Calu3 (cell line): ENCODE measurements at places on chromosomes 11 and 22. TPM values are rescaled to one million over a fixed set of nuclear protein-coding genes. Genes with fewer than 3 reads are reported as not detected.

PDGFD gene
- 5.1 and 7.2 TPM in 2 replicates for total RNA-seq

DNA sequence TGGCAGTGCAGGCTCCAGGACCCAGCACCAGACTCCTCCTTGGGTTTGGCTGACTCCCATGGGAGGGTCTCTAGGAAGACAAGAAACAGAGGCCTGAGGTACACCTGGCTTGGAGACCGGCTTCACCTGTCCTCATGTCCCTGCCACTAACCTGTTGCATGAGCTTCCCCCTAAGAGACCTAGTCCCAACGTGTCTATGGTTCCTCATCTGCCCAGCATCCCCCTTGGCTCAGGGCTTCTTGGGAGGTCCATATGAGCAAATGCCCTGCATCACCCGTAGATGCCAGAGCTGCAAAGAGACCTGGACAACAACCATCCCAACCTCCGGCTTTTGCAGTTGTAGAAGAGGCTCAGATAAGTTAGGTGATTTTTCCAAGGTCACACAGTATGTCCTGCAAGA lies 123.5 kb downstream of the BUD13 start:
- DNase-seq: no peak

DNA sequence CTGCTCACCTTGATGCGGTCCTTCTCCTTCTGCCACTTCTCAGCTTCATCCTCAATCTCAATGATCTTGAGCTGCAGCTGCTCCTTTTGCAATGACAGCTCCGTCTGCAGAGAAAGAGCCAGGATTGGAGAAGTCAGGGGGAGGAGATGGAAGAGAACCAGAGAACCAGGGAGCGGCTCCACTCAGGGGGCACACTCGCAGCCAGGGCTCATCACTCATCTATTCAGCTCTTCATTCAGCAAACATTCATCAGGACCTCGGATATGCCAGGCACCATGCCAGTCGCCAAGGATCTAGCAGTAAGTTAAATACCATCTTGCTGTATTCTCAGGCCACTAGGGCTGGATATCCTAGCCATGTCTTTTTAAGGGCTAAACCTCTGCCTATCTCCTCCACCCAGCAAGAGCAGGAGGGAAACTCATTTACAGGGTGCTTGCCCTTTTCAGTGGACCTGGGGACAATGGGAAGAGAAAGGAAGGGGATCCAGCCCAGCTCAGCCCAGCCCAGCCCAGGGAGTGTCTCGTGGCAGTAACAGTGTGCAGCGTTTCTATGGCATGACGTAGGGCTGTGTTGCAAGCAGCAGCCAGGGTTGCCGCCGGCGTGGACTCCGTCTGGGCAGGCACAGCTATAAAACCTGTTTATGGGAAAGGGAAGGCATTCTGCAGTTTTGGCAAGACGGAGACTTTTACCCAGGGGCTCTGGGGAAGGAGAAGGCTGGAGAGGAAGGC lies 9.4 kb downstream of the TRIM29 start:
- peak; percentile 66 for DNase-seq

- DNase-seq: no peak
Measured at GRCh38 chr11:78605296-78605695, 30.6 kb upstream of the NARS2 start.

CTTN gene
- 448 and 498 TPM in 2 replicates for total RNA-seq

- no peak for DNase-seq
Measured at GRCh38 chr11:125935056-125935455, 10.8 kb upstream of the VSIG10L2 start.

DNA sequence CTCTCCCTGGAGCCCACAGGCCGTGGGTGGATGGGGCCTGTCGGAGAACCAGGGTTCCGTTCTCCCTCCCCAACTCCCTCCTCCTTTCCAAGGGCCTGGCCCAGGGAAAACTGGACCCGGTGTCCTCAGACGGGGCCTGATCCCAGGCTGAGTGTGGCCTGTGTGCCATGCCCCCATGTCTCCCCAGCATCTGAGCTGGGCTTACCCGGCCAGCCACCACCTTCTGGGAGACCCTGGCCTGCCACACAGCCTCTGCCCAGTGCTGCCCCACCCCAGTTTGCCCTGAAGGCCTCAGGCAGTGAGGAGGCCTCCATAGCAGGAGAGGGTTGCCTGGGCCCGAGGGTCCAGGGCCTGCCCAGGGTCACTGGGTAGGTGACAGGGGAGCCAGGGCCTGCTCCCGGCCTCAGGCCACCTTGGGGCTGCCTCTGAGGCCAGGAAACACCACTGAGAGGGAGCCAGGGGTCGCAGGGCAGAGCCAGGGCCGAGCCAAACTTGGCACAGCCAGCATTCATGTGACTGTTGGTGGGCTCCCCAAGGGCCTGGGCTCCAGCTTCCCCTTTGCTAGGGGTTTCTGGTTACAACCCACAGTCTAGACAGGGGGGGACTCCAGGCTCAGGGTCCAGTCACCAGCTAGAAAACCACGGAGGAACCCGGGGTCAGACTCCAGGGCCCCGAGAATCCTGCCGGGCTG lies 590 bp upstream of the IFITM10 start:
- DNase-seq: no peak

GRCh38 chr11:13908535-13908934 lies 54.0 kb upstream of the SPON1 start:
- no peak for DNase-seq

GRCh38 chr22:42622061-42622710 lies 7.5 kb upstream of the POLDIP3 start:
- no peak for DNase-seq

GRCh38 chr11:10381736-10382135 lies 73.3 kb upstream of the AMPD3 start:
- no peak for DNase-seq

- DNase-seq: no peak
Measured at GRCh38 chr11:61267437-61267841, 26.5 kb downstream of the PGA5 start.

CALCA gene
- total RNA-seq: 1.2 TPM in 1 of 2 replicates, not detected in the other

DNA sequence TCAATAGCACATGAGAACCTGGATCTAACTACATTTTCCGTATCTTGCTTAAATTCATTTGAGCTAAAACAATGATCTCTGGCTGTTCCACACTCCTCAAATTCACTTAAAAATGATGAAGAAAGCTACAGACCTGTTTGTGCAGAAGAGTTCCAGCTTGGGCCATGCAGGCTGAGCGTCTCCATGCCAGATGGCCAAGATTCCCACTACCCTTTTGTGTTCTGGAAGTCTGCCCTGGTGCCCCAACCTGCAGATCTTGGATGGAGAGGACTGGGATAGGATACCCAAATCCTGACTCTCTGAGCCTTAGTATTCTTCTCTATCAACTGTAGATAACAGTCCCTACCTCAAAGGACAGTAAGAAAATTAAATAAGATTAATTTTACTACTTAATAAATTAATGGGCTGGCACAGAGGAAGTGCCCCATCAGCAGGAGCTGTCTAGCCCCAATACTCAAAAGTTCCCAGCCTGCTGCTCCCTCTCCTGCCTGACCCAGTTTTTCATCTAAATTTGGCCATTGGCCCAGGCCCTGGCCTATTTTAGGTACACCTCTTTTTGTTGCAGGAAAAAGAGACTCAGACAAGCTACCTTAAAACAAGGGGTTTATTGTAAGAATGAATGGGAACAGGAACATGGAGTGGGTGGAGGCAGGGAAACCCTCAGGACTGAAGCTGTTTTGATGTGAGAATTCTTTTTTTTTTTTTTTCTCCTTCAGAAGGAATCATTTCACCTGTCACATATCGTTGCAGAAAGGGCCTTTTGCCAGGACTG lies 81.4 kb upstream of the GRK3 start:
- no peak for DNase-seq

- DNase-seq: no peak
Measured at GRCh38 chr11:78612721-78613377, 38.2 kb upstream of the NARS2 start.

CABP4 gene
- total RNA-seq: 24.8 and 25.4 TPM in 2 replicates

MS4A3 gene
- total RNA-seq: not detected in 2 replicates

GRCh38 chr11:70155386-70155785 lies 47.7 kb upstream of the FADD start:
- DNase-seq: no peak

GRCh38 chr11:82929121-82929520 lies 27.6 kb downstream of the DDIAS start:
- DNase-seq: no peak

GRCh38 chr11:40162901-40163883 lies 1296.3 kb downstream of the LRRC4C start:
- no peak for DNase-seq

- no peak for DNase-seq
Measured at GRCh38 chr11:65653229-65654225, 9.2 kb downstream of the RELA start.

KIF18A gene
- 29.9 and 31.5 TPM in 2 replicates for total RNA-seq

GRCh38 chr11:17145972-17146371 lies 61.8 kb downstream of the PIK3C2A start:
- no peak for DNase-seq

- DNase-seq: no peak
Measured at GRCh38 chr22:35380013-35380412, 883 bp upstream of the HMOX1 start.

DNA sequence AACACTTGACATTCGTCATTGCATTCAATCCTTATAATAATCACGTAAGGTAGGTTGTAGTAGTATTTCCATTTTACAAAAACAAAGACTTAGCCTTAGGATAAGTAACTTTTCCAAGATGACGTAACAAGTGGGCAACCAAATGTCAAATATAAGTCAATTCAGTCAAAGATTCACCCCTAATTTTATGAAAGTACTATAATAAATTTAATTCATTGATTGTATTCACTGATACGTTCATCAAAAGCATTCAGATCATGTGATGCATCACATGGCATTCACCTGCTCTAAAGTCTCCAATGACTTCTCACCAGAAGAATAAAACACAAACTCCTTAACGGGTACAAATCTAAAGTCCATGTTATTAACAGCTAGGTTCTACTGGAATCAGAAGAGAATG lies 2.1 kb downstream of the KIF18A start:
- no peak for DNase-seq

POTEH gene
- total RNA-seq: not detected in 2 replicates

DNA sequence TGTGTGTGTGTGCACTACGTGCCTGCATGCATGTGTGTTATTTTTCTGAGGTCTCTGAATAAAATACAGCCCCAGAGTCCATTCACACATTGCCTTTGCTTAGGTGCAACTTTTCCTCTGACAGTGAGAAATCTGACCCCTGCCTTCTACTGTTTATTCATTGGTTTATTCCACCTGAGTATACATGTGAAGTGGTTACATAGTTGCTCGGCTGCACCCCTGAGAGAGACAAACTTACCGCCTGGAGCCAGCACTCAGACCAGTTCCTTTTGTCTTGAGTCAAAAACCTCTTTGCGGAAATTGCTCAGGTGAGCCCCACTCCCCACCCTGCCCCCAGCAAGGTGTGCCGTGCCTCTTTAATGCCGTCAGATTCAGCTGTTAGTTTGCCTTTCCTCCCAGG lies 363.6 kb downstream of the BRD1 start:
- no peak for DNase-seq

GRCh38 chr11:3197878-3198528 lies 20.6 kb downstream of the MRGPRG start:
- no peak for DNase-seq

DNA sequence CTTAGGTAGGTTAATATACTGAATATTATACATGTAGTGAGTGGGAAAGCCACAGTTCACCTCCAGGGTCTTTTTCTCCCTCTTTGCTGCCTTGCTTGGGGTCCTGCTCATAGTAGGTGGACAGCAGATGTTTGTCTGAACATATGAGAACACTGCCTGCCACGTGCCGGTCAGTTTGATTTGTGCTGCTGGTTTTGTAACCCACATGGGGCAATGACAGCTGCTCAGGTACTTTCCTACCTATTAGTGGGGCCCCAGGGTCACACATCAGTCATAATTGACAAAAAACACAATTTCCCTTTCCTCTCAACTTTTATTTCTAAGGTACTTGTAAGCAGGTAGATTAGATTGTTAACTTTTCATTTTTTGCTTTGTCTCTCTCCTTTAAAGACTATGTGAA lies 43.8 kb downstream of the BMAL1 start:
- DNase-seq: no peak

YPEL1 gene
- 1.7 and 3.3 TPM in 2 replicates for total RNA-seq

GRCh38 chr11:46006418-46007070 lies 84.1 kb downstream of the LARGE2 start:
- DNase-seq: peak; percentile 37

GRCh38 chr22:46793497-46793896 lies 31.0 kb downstream of the TBC1D22A start:
- DNase-seq: no peak

MUC2 gene
- 0.05 TPM in 1 of 2 replicates, not detected in the other for total RNA-seq

DNA sequence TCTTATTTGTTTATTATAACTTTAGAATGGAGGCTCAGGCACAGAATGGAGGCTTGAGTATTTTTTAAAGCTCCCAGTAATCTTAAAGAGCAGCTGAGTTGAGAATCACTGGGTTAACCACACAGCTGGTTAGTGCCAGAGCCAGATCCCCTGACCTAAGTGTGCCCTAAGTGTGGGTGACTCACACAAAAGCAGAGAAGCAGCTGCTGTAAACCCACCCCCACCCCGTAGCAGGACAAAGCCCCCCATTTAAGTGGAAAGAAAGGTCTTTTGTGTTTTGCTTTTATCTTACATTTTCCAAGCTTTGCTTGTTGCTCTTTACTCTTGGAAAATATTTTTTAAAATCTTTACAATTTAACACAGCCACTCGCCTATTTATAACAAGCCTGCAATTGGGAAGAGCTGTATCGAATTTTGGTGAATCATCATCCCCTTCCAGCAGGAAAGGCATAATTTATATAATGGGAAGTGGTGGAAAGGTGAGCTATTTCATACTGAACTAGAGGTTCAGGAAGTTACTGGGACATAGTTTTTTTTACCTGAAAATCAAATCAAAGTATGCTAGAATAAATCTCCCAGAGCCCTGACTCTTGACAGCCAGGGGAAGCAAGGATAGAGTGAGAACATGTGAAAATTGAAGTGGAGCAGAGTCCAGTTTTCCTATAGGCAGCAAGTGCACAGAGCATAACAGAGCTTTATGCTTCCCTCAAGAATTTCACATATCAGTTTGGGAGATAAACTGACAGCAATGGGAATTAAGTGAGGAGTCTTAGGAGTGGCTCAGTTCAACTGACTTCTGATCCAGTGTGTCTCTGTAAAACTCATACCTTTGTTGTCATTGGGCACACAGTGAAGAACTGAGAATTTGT lies 405.7 kb downstream of the AASDHPPT start:
- DNase-seq: no peak

- DNase-seq: no peak
Measured at GRCh38 chr11:47241841-47242301, 6.7 kb downstream of the ACP2 start.

PHLDA2 gene
- 111 and 142 TPM in 2 replicates for total RNA-seq

- DNase-seq: no peak
Measured at GRCh38 chr22:30992565-30992964, 23.5 kb downstream of the TUG1 start.

GRCh38 chr11:19817265-19817851 lies 104.7 kb downstream of the NAV2 start:
- DNase-seq: no peak

BACE1 gene
- total RNA-seq: 9.6 and 10.7 TPM in 2 replicates

MOGAT2 gene
- not detected in 2 replicates for total RNA-seq

GRCh38 chr22:31995046-31995445 lies 48.0 kb upstream of the SLC5A1 start:
- DNase-seq: no peak
